ENCODE measurements at places on chromosomes 11 and 22.

GRCh38 chr11:92644595-92645445 is 324.6 kb upstream of the MTNR1B start:
- DNase-seq = no peak

GRCh38 chr11:61817471-61818202 is 834 bp upstream of the FADS1 start:
- DNase-seq = no peak

GRCh38 chr11:67344264-67344663 is 9.1 kb downstream of the POLD4 start:
- DNase-seq = no peak

- DNase-seq = no peak
Observed at GRCh38 chr22:26314656-26315055, 114.4 kb upstream of the ASPHD2 start.

DNA sequence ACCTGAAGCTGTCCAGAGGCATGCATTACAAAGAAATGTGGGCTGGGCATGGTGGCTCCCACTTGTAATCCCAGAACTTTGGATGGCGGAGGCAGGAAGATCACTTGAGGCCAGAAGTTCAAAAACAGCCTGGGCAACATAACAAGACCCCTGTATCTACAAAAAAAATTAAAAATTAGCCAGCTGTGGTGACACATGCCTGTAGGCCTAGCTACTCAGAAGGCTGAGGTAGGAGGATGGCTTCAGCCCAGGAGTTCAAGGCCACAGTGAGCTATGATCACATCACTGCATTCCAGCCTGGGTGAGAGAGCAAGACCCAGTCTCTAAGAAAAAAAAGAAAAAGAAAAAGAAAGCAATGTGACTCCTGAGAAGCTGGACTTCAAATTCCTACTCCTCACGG is 138.5 kb upstream of the HSD17B12 start:
- no peak for DNase-seq

GRCh38 chr22:47034905-47035419 is 272.5 kb downstream of the TBC1D22A start:
- no peak for DNase-seq

DNA sequence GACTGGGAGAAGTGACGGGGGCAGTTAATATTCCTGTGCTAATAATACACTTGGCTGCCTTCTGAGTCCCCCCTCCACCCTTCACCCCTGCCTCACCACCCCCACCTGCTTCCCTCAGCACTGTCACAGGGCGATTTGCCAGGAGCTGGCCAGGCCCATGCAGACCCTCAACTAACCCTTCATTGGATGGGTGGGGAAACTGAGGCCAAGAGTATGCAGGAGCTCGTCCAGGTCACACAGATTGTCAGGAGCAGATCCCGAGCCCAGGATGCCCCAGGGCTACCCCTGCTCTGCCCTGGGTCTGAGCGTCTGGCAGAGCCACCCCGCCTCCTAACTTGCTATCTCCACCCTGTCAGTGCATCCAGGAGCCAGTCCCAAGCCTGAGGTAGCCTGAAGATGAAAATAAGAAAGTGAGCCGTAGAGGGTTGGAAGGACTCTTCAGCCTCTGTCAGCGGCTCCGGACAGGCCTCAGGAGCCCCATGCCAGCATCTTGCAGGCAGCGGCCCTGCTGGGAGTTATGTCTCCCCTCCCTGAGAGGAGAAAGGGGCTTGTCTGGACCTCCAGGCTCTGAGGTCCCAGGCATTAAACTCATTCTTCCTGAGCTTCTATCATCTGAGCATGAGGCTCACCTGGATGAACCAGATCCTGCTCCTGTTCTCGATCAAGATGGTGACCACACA is 6.2 kb downstream of the TPBGL start:
- DNase-seq = no peak

GRCh38 chr11:117022526-117022925 is 75.7 kb downstream of the SIK3 start:
- no peak for DNase-seq

DNA sequence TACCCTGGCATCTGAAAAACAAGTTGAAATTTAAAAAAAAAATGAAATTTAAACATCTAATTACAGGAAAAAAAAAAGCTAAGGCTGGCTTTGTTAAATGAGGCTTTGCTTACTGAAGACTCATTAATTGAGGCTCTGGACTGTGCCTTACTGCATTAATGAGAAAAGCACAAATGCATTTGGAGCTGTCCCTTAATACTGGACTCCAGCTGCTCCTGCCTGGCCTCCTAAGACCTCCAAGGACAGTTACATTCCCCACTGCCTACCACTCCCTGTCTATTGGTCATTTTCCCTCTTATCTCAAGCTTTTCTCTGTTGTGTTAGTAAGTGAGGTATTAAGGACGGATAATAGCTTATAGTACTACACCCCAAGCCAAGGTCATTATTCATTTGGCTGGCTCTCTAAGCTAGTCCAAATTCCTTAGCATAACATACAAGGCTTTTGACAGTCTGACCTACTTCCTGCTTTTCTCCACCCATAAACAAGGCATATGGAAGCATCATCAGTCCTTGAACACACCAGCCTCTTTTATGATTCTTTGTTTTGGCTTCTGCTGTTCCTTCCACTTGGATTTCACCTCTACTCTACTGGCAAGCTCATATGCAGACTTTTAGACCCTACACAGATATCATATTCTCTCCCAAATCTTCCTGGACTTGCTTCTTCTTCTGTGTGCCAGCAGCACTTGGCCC is 62.5 kb downstream of the USP35 start:
- no peak for DNase-seq

GRCh38 chr11:68677432-68677831 is 6.9 kb upstream of the GAL start:
- no peak for DNase-seq

DNA sequence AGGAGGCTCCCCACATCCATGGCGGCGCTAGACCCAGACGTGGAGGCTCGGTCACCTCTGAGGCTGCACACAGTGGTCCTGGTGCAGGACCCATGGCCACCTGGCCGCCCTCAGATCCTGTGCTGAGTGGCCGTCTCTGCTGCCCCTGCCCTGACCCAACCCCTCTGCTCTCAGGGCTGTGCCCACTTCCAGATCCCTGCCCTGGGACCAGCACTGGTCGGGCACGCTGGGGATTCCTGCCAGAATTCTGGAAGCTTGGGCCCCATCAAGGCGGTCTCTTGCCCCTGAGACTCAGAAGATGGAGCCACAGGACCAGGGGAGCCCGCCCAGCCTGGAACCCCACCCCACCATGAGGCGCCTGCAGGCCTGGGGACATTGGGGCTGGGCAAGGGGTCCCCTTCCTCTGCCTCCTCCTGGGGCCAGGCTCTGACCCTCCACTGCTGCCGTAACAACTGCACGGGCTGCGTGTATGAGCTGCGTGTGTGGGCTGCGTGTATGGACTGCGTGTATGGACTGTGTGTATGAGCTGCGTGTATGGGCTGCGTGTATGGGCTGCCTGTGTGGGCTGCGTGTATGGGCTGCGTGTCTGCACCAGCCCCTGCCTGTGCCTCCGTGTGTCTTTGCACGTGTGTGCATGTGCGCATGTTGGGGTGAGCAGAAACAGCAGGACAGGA is 48.7 kb downstream of the IGLL1 start:
- no peak for DNase-seq

DNA sequence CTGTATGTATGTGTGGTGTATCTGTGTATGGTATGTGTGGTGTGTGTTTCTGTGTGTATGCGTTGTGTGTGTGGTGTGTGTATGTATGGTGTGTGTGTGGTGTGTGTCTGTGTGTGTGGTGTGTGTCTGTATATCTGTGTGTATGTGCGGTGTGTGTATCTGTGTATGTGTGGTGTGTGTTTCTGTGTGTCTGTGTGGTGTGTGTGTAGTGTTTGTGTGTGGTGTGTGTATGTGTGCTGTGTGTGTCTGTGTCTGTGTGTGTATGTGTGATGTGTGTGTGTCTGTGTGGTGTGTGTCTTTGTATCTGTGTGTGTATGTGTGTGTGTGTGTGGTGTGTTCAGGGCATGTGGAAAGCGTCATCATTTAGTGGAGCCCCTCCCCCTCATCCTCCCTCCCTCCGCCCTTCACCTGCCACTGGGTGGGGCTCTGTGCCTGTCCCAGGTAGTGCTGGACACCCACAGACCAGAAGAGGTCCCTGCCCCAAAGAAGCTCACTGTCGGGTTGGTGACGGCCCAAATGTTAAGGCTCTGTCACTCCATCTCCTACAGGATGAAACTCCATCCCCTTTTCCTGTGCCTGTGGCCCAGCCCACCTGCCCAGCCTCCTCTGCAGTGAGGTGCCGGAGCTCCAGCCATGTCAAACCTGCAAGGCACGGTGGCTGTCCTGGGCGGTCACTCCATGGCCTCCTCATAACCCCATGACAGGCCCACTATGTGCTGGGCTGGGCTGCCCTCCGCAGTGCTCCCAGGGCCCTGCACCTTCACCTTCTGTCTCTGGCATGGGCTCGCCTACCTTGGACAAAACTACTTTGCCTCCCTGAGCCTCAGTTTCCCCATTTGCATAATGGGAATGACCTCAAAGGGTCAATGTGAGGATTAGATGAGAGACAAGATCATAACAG is 23.4 kb upstream of the SHISAL1 start:
- no peak for DNase-seq

- no peak for DNase-seq
Observed at GRCh38 chr22:47266329-47266728, 503.9 kb downstream of the TBC1D22A start.

GRCh38 chr11:17972987-17973386 is 39.9 kb downstream of the SERGEF start:
- DNase-seq = no peak

DNA sequence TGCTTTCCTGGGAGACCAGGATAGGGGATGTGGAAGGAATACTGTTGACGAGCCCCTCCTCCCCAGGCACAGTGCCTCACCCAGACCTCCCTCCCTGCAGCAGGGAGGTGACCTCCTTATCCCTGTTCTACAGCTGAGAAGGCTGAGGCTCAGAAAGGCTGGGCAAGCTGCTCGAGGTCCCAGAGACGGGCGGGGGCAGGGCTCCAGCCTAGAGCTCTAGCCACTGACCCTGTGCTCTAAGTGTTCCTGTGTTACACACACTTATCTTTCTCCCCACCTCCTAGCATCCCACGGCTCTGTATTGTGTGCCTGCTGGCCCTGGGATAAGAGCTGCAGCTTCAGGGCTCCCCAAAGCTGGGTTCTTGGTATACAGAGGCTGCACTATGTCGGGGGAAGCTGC is 7.9 kb downstream of the CCDC134 start:
- DNase-seq = no peak

GRCh38 chr22:26768952-26769351 is 111.6 kb downstream of the MIAT start:
- no peak for DNase-seq

DNA sequence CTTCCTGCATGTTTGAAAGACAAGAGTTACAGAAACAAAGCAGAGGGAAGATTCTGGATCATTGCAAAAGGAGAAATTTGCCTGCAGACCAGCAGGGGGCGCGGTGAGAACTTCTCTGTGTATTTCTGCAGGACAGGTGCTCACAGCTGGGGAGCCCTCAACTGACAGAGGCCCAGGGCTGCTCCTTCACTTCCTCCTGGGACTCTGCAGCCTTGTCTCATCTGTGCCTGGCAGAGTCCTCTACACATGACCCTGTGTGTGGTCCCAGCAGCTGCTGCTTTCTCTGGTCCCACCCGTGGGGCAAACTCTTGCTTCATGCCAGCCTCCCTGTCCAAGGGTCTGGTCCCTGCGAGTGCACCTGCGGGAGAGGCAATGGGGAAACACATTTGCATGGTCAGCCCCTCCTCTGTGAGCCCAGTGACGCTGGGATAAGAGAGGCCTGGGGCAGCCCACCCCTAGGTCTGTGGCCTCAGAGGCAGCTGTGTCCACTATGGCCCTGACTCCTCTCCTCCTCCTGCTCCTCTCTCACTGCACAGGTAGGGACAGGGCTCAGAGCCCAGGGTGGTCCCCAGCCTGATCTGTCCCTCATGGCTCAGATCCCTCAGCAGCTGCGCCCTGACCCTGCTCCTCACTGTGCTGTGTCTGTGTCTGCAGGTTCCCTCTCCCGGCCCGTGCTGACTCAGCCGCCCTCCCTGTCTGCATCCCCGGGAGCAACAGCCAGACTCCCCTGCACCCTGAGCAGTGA is 43.2 kb upstream of the VPREB1 start:
- peak; percentile 75 for DNase-seq

GRCh38 chr11:31628111-31628510 is 118.5 kb downstream of the ELP4 start:
- no peak for DNase-seq

GRCh38 chr11:77113382-77114088 is 10.9 kb downstream of the OMP start:
- DNase-seq = peak; percentile 49

DNA sequence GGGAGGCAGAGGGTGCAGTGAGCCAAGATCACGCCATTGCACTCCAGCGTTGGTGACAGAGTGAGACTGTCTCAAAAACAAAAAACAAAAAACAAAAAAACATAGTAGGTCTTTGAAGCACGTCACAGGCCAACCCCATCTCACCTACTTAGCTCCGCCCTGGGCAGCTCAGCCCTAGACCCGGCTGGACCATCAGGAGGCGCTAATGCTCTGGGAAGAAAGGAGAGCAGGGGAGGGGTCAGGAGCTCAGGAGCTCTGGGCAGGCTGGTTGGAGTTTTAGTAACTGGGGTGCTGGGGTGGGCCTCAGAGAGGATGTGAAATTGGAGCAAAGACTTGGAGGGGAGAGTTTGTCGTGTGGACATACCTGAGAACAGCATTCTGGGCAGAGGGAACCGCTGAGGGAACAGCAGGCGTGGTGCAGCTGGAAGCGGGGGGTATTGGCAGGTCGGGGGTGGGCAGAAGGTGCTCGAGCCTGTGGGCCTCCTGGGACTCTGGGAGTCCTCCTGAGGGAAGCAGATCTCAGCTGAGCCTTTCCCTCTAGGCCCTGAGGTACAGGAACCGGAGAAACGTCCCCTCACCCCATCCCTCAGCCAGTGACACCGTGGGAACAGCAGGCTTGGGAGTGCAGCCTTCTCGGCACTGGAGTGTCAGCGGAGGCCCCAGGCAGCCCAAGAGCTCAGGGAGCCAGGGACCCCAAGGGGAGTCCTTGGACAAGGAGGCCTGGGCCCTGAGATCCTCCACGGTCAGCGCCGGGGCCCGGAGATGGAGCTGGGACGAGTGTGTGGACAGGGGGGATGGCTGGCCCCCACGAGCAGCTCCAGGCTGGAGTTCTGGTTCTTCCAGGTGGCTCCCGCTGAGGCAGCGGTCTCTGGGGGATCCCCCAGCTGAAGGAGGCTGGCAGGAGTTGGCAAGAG is 2.2 kb upstream of the RPS6KA4 start:
- no peak for DNase-seq

GRCh38 chr11:111231836-111232235 is 13.7 kb upstream of the POU2AF2 start:
- DNase-seq = no peak

DNA sequence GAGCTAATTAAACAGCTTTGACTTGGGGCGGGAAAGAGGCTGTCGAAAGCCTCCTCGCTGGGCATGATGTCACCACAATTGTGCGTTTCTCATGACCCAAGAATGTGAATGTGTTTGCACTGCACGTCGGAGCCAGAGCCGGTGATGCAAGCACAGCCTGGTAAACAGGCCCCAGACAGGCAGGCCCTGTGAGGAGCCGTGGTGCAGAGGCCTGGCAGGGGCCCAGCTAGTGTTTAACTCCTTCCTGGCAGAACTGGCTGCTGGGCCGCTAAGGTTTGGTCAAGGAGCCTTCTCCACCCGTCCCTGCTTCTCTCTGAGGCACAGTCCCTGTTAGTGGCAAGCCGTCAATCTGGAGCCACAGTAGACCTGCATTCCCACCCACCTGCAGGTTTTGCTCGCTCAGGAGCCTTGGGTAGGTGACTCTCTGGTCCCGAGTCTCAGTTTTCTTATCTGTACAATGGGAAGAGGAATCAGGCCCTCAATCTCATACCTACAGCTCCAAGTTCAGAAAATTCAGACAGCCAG is 25.4 kb upstream of the SMTN start:
- DNase-seq = no peak

- no peak for DNase-seq
Observed at GRCh38 chr11:68542617-68543016, 82.1 kb downstream of the PPP6R3 start.

GRCh38 chr11:10524471-10524870 is 16.5 kb downstream of the RNF141 start:
- DNase-seq = no peak

Data from germinal center (tissue), 1 donor.